ENCODE measurements at places on chromosomes 12 and 14.

DNA sequence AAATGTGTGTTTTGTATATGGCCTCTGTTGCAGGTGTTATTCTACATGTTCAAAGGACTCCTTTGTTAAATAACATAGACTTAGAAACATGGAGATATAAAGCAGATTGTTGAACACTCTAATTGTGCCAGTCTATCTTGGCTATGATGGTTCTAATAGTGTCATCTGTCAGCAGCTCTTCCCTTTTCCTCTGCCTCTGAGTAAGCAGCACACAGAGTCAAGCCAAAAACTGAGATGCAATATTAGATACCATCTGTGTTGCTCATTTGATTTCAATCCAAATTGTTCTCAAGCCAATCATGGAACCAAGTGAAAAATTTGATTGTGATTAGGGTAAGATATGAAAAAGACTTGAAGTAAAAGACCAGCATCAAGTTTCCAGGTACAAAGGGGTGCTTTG is 871.1 kb upstream of the MGAT4C start:
- DNase-seq = no peak

DNA sequence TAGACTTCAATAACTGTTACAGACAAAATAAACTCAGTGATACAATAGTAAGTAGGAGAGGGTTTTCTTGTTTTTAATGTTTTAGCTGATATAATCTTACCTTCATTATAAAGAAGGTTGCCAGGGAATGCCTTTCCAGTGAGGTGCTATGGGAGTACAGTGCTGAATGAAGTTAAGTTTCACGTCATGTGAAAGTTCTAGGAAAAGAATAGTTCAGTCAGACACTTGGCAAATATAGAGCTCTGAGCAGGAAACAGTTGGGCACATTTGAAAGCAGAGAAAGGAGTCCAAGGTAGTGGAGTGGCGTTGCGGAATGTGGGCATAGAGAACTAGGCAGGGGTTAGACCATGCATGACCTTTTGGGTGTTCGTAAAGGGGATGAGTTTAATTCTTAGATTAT is 88.6 kb upstream of the DCN start:
- no peak for DNase-seq

DNA sequence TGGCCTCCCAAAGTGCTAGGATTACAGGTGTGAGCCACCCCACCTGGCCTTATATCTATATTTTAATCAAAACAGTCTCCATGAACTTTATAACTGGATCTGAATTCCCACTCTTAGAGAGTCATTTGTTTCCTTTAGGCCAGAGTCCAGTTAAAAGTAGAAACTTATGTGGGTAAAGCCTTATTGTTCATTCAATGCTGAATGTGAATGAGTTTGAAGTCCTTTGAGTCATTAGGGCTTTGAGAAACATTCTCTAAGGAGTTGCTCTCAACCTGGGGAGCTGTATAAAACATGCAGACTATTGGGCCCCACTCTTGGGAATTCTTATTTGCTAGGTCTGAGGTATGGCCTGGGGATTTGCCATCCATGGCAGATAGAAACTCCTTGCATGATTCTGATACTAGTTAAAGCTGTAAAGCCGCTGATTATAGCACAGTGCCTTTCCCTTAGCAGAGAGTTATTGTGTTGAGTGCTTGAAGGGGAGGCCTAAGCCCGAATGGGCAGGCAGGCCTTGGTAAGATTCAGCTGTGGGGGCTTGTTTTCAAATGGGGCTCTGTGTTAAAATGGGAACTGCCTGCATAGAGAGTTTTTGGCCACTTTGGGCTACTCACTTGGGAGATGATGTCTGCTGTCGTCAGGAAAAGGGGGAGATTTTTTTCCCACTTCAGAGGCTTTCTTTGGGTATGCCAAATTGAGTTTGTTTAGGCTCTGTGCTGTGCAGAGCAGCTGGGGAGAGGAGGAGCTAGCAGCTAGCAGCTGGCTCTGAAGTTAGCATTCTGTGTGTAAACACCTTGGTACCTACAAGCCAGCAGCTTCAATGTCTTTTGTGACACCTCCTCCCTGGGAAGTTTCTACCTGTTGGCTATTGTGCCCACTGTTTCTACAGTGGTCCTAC is 117.5 kb downstream of the DACT1 start:
- DNase-seq = no peak

- DNase-seq = no peak
Observed at GRCh38 chr12:2691006-2691344, 103.8 kb upstream of the FKBP4 start.

DNA sequence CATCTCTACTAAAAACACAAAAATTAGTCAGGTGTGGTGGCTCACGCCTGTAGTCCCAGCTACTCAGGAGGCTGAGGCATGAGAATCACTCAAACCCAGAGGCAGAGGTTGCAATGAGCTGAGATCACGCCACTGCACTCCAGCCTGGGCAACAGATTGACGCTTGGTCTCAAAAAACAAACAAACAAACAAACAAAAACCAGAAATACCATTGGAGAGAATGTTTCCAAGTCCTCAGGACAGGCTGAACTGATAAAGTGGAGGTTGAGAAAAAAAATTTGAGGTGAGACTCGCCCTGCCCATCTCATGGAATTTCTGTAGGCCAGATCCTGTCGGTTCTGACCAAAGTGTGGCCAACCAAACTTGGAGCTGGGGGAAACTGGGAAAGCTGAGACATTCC is 30.6 kb upstream of the NFYB start:
- no peak for DNase-seq

DNA sequence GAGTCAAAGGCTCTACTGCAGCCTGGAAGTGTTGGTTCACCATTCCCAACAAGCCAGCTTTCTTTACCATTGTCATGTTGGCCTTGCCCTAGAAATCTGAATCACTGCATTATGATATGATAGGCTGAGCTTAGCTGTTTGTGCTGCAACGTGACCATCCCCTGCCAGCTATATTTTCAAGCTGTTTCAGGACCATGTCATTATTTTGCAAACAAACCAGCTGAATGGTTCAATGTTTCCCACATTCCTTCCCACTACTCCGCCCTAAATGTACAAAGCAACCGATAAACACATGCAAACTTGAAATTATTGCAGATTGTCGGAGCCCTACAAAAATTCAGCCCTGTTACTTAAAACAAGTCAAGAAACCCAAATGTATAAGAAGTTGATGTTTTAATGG is 136.1 kb downstream of the KICS2 start:
- DNase-seq = no peak

DNA sequence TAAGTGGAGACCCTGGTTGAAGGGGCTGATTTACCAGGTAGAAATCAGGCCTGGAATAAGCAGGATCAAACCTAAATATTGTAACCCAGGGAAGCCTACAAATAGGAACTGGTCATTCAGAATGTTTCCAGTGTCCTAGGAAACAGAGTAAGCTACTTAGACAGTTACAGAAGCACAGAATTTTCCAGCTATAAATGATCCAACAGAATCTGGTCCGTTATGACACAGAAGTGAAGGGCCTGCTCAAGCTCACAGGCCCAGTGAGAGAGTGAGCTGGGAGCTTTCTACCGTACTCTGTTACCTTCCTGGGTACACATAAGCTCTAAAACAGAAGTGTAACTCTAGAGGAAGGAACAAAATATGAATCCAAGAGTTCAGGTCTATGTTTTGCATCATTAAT is 119.1 kb downstream of the TTC7B start:
- no peak for DNase-seq

GRCh38 chr14:84409435-84409834 is 1120.5 kb upstream of the FLRT2 start:
- no peak for DNase-seq

DNA sequence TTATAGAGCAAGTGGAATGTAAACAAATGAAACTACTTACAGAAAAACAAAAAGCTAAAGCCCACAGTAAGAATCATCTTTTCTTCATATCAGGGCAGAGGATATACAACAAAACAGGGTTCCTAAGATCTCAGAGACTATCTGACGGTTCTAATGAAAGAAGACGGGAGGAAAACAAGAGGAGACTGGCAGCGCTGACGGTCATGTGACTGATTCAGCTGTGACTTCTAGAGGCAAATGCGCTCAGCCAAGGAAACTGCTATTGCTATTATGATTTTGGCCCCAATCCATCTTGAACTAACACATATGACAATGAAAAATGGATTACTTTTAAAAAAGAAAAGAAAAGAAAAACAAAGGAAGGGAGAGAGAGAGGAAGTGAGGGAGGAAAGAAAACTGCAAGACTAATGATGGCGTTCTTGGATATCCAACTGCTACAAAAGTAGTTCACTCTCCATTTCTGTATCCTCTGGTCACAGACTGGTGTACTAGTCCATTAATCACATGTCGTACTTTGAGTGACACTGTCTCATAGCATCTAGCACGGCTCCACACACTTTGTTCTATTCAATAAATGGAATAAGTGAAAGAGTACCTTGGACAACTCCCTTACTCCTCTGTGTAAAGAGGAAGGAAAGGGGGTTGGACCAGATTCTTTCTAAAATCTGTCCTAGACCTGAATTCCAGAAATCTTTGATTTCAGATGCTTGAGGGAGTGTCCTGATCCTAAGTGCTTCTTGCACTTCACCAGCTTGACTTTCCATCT is 119.3 kb downstream of the DAD1 start:
- no peak for DNase-seq

DNA sequence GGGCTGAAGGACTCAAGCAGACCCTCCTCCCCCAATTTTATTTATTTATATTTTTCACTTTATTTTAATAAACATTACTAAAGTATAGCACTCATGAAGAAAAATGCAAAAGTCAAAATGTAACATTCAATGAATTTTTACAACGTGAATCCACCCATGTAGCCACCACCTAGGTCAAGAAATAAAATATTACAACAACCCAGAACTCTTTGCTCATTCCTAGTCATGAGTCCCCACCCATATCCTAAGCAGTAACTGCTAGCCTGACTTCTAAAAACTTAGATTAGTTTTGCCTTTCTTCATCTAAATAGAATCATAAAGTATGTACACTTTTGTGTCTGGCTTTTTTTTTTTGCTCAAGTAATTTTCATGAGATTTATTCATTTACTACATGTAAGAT is 86.9 kb upstream of the CRY1 start:
- DNase-seq = no peak

DNA sequence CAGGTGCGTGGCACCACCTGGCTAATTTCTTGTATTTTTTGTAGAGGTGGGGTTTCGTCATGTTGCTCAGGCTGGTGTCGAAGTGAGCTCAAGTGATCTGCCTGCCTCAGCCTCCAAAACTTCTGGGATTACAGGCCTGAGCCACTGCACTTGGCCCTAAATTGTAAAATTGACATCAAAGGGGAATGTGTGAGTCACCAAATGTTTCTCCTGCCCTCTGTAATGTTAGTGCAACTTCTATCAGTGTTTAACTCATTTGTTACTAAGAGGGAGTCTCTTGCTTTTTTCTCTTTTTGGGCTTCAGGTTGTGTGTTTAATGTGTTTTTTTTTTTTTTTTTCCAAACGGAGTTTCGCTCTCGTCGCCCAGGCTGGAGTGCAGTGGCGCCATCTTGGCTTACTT is 2.3 kb downstream of the TULP3 start:
- DNase-seq = peak; percentile 47

DNA sequence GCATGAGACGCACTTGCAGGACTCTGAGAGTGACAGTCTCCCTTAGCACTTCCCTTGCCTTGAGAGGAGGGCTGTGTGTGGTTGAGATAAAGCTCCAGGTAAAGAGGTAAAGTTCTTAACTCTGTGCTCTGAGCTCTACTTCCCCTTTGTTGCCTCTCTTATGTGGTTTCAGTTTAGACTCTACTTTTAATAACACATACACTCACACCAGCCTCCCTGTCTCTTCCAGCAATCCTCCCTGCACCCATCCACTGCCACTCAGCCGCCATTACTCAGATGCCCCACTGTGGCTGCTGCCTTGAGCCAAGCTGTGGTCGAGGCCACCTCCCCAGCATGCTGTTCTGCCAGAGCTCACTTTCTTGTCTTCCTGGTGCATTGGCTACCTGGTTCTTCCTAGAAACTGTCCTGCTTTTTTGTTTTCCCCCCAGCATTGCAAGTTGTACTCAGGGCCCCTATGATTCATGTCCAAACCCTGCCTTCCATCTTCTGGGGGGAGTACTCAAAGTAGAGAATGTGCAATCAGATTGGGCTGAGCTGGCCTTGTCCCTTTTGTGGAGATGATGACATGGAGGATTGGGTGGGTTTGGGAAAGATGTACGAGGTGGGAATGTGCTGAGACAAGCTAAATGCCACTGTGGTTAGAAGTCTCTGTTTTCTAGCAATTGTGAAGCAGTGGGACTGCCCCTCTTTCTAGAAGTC is 115.5 kb upstream of the PARP11 start:
- no peak for DNase-seq

GRCh38 chr12:10027721-10028120 is 2.8 kb upstream of the CLEC9A start:
- no peak for DNase-seq

- no peak for DNase-seq
Observed at GRCh38 chr14:68462683-68463082, 330.2 kb downstream of the ZFP36L1 start.
